Lower leg skin (tissue), 4 donors: ENCODE measurements at places on chromosomes 7 and 10.

GRCh38 chr7:32588657-32589056, 93.4 kb downstream of the AVL9 start:
- no peak for DNase-seq

DNA sequence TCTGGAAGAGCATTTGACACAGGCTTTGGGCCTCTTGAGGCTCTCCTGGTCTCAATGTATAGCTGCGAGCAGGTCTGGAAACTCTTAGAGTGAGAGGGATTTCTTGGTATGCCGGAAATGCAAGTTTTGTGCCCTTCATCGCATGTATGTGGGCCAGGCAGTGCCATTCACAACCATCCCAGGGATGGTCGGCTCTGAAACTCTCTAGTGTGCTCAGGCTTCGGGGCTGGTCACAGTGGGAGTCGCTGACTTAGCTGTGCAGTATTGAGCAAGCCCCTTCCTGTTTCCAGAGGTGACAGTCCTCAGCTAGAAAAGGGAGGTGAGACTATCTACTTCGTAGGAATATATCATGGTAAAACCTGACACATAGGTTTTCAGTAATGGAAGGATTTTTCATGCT, 2.0 kb upstream of the AOAH start:
- no peak for DNase-seq

GRCh38 chr10:100816671-100817070, 71.3 kb downstream of the PAX2 start:
- DNase-seq, result no peak

GRCh38 chr10:65346466-65346865, 1579.4 kb upstream of the LRRTM3 start:
- DNase-seq, result no peak

GRCh38 chr10:18713077-18713476, 53.8 kb downstream of the ARL5B start:
- DNase-seq, result peak; percentile 52
